PC-3 (cell line): ENCODE measurements at places on chromosomes 2 and 18. TPM values are rescaled to one million over a fixed set of nuclear protein-coding genes. Genes with fewer than 3 reads are reported as not detected.

DNA sequence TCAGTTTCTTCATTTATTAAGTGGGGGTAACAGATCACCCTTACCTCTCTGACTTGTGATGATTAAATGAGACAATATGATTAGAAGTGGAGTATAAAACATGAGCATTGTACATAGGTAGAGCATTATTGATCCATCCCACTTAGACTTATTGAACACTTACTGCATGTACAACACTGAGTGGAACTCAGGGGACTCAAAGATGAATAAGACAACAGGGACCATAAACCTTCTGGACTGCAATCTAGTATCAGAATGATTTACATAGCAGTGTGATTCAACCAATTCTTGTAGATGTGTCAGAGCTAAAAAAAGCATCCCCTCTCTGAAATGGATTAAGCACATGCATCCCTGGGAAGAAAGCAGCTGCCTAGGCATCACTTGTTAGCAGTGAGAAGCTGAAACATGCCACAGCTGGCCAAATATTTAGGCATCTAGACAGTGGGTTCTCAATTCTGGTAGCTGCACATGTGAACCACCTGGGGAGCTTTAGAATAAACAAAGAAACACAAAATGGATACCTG is 111.5 kb downstream of the CYRIA start:
- DNase-seq, result no peak

The CDH20 gene
- total RNA-seq, result not detected in 2 replicates

DNA sequence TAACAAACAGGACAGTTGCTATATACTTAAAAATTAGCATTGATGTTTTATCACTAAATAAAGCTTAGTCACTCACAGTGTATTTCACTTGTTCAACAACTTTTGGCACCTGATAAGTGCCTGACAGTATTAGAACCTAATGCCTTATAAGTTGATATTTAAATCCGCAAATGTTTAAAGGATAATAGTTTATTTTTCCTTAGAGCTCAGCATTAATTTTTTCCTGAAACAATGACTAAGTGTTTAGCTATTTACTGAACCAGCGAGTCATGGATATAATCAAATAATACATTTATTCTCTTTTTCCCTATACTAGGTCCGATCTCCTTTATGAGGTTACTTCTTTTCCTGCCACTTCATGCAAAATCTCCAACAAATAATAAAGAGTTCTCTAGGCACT is 146.0 kb upstream of the PGAP1 start:
- peak; percentile 20 for DNase-seq

DNA sequence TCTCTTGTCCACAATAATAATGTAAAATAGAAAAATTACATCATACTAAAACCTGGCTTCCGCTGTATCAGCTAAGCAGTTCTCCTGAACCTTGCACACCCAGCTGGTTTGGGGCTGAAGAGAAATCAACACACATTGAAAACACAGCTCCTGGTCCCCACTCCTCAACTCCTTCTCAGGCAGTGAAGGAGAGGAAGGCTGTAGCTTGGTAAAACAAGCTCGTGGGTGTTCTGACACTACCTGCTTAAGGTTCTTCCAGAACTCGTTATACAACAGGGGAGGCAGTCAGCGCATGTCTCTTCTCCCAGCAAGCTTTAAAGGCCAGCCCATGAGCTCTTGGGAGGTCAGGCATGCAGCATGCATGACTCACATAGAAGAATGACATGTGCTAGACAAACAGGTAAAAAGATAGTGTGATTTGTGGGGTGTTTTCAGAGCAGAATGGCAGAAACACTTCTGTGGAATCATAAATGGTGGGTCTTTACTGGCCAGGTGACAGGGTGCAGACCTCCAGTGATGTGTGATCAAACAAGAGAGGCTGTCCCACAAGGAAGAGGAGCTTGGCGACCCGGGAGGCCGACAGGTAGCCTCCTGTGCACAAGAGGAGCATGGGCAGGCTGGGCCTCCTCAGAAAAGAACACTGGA is 69.1 kb downstream of the UXS1 start:
- DNase-seq, result peak; percentile 68

GRCh38 chr2:148882051-148882450 is 7.0 kb downstream of the KIF5C start:
- no peak for DNase-seq

The C18orf54 gene
- 5.1 and 10.5 TPM in 2 replicates for total RNA-seq

GRCh38 chr18:9772847-9773677 is 65.0 kb downstream of the RAB31 start:
- no peak for DNase-seq

- DNase-seq, result peak; percentile 31
Measured at GRCh38 chr2:168599738-168600137, 143.7 kb downstream of the CERS6 start.

- peak; percentile 57 for DNase-seq
Measured at GRCh38 chr18:41745166-41746049, 209.6 kb upstream of the PIK3C3 start.

GRCh38 chr2:172211512-172211911 is 108.8 kb upstream of the DLX2 start:
- DNase-seq, result no peak

The PSMA8 gene
- not detected in 2 replicates for total RNA-seq

The STK39 gene
- total RNA-seq, result 17.9 and 20.8 TPM in 2 replicates

DNA sequence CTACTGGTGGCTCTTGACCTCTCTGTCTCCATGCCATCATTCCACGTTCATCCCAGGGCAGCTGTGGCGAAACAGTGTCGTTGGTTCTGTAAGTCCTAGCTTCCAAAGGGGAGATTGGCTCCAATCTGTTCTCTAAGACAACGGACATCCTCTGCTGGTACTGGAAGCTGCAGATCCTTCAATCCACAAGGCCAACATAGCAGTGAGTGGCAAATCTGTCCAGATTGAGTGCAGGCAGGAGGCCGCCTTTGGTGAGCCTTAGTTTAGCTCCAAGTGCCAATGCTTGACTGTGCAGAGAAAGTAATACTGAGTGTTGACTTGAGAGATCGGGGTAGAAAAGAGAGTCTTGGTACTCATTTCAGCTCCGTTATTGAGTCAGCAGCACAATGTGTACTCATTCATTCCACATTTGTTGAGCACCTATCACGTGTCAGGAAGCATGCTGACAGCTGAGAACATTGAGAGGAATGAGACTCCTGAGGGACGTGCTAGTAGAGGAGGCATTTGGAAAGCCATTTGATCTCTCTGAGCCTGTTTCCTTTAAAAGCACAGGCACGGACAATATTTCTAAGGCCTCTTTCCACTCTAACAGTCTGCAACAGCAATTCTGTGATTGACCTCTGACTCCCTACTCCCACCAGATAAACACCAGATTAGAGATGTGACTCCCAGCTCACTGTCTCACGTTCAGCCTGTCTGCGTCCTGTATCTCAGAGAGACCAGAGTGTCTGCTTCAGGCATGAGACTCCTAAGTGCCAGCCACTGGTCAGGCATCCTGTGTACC is 306.0 kb downstream of the CLIP4 start:
- DNase-seq, result no peak

GRCh38 chr2:44801841-44802776 is 139.4 kb upstream of the SIX3 start:
- no peak for DNase-seq

DNA sequence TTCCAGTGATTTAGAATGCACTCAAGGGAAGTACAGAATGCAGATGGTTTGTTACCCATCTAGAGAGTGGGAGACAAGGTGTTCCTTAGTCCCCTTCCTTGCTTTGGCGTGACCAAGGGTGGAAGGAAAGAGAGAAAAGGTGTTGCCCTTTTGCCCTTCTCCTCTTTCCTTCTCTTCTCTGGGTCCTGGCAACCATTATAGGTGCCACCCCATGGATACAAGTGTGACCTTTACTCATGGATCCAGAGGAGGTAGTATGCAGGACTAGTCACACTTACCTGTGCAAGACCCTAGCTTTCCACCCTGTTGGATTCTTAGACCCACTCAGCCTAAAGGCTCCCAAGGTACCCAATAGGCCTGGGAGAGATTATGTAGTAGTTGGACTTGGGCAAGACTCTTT is 11.6 kb upstream of the RBFA start:
- peak; percentile 7 for DNase-seq

GRCh38 chr2:108994178-108994577 is 5.2 kb upstream of the EDAR start:
- DNase-seq, result no peak

DNA sequence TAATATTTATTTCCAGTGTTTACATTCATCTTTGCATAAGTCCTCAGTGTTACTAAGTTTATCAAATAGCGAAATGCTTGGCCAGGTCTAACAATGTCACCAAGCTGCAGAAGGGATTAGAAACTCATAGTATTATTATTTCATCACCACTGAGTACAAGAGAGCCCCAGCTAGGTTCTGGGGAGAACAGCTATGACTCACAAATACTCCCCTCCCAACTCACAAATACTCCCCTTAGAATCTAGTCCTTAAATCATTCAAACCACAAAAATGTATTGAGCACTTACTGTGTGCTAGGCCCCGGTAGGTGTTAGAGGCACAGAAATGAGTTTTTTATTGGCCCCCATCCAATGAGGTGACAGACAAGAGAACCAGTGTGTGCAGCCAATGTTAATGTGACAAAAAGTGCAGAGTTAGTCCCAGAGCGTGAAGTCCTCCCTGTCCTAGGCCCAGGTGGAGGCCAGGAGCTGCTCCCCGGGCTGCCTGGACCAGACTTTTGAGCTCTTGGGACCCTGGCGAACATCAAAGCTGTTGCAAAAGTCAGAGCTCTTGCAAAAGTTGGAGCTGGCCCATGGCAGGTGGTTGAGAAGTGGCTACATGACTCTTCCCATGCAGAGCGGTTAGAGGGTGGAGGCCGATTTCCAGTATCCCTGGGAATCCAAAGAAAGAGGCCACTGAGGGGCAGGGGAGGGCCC is 9.8 kb downstream of the STEAP3 start:
- DNase-seq, result peak; percentile 45

GRCh38 chr2:217291259-217291658 is 431.4 kb upstream of the TNP1 start:
- peak; percentile 88 for DNase-seq

The DSG3 gene
- not detected in 2 replicates for total RNA-seq

GRCh38 chr2:228728961-228729360 is 542.1 kb downstream of the PID1 start:
- peak; percentile 9 for DNase-seq

DNA sequence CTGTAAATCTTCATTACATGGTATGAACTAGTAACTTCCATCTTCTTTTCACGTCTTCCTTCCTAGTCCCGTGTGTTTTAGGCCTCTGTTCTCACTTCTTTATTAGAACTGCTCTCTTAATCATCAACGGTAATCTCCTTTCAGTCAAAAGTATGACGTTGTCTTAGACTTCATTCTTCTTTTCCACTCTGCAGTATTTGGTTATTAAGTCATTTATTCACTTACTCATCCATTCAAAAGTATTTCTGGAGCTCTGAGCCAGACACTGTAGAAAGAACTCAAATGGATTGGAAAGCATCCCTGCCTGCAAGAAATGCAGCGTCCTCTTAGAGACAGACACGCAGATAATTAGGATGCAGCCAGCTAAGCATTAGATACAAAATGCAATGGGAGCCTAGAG is 494.6 kb upstream of the NRP2 start:
- DNase-seq, result no peak

GRCh38 chr2:154280543-154280942 is 408.8 kb downstream of the GALNT13 start:
- no peak for DNase-seq

The NEB gene
- total RNA-seq, result under 0.01 and 0.11 TPM in 2 replicates

GRCh38 chr2:178913049-178913441 is 105.8 kb upstream of the TTN start:
- DNase-seq, result no peak

GRCh38 chr2:174121612-174122011 is 126.7 kb downstream of the OLA1 start:
- peak; percentile 48 for DNase-seq

The SH2D6 gene
- total RNA-seq, result 0.12 TPM in 1 of 2 replicates, not detected in the other

DNA sequence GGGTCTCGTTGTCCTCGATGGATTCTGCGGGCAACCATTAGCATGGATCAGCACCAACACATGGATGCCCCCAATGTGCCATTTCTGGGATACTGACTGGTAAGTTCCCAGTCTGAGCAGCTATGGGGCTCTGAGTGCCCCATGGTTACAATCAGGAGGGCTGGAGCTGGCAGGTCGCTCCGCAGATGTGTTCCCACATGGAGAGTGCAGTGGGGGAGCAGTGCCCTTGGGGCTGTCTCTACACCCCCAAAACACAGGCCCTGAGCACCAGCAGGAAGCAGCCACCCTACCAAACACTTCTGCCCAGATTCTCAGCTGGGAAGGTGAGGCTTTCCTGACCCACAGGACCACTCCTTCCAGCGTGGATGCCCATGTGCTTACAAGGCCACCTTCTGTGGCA is 8.0 kb downstream of the NGEF start:
- DNase-seq, result no peak

DNA sequence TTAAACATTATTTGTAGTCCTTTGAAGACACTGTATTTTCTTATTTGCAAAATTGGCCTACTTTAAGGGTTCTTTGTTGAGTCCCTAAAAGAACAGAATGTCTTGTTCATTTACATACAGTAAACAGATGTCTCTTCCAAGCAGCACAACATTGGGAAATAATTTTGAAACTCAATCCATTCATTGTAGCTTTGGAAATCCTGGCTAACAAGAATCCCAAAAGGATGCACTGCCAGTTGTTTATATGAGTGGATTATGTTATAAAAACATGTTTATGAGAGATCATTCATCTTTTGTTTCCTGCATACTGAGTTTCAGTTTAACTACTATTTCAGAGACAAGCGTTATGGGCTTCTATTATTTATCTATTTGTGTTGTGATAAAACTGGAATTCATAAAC is 499.3 kb downstream of the PID1 start:
- no peak for DNase-seq

GRCh38 chr2:145123606-145124005 is 603.7 kb upstream of the ZEB2 start:
- no peak for DNase-seq

GRCh38 chr2:200089040-200089755 is 133.8 kb downstream of the MAIP1 start:
- no peak for DNase-seq

DNA sequence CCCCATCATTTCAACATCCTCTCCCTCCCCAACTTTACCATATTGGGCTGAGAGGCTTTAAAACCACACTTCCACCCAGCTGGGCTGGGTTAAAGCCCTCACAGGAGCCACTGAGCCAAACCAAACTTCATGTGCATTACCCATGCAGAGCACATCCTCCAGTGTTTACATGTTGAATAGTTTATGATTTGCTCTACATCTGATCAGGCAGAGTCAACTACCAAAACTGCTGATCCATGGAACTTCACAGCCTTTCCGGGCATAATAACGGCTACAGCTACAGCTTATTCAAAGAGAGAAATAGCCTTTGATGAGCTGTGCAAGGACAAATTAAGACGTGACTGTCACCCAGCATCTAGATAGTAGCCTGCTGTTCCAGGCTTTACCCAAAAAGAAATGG is 39.0 kb downstream of the MAIP1 start:
- no peak for DNase-seq

The FHOD3 gene
- 18.1 and 32.2 TPM in 2 replicates for total RNA-seq

GRCh38 chr2:18118703-18119102 is 240.2 kb downstream of the KCNS3 start:
- DNase-seq, result peak; percentile 38
